Thyroid gland (tissue), 4 donors: ENCODE measurements at places on chromosomes 2 and 18. TPM values are rescaled to one million over a fixed set of nuclear protein-coding genes. Genes with fewer than 3 reads are reported as not detected.

DNA sequence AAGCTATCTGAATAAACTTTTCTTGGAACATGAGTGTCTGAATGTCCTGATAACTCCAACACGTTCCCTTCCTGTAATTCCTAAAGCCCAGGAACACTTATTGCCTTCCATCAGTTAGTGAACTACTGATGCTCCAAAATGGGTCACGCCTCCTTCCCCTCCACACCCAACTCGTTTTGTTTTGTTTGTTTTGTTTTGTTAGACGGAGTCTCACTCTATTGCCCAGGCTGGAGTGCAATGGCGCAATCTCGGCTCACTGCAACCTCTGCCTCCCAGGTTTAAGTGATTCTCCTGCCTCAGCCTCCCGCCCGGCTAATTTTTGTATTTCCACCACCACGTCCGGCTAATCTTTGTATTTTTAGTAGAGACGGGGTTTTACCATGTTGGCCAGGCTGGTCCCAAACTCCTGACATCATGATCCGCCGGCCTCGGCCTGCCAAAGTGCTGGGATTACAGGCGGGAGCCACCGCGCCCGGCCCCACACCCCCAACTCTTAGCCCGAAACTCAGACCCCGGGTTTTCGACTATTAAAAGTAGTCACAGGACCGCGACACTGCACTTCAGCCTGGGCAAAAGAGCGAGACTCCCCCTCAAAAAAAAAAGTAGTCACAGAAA lies 774 bp downstream of the IER3IP1 start:
- peak; percentile 38 for DNase-seq

WDR35 gene
- 18.3 TPM for total RNA-seq

DNA sequence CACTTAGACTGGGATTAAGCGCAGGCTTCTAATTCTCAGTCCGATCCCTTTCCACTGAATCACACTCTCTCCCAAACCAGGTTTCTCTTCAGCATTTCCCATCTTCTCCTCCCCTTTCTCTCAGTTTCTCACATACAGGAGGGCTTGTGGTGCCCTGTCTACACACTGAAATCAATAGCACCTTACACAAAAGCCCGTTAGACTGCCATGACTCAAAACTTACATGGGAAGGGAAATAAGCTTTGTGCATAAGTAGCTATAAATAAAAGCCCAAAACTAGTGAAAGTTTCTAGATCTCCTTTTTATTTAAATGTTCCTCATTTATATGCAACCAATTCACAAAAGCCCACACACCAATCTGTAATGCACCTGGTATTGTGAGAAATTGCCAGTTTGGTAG lies 318.4 kb downstream of the TXNL1 start:
- no peak for DNase-seq

- DNase-seq: no peak
Measured at GRCh38 chr2:205723179-205723578, 40.9 kb downstream of the NRP2 start.

DNA sequence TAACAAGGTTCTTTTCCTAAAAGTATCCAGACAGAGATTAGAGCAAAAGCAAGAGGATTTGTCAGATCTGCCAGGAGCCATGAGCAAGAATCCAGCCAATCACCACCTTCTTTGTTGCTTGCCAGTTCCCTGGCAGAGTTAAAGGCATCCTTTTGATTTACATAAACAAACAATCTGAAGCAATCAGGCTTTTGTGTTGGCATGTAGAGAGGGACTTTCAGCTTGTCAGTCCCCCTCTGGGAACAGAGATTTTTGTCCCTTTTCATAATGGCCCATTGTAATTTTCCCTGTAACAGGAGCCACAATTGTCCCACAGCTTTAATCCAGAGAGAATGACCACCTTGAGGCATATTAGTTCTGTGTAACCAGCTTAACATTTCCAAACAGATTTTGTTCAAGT lies at the start of gene ERMN:
Gene ERMN (minus strand): TSS at position 39 of the 400 bp plus-strand sequence. CDS start 182 bp downstream, outside the sequence.
- no peak for DNase-seq

GPC1 gene
- 35.5 TPM for total RNA-seq

DNA sequence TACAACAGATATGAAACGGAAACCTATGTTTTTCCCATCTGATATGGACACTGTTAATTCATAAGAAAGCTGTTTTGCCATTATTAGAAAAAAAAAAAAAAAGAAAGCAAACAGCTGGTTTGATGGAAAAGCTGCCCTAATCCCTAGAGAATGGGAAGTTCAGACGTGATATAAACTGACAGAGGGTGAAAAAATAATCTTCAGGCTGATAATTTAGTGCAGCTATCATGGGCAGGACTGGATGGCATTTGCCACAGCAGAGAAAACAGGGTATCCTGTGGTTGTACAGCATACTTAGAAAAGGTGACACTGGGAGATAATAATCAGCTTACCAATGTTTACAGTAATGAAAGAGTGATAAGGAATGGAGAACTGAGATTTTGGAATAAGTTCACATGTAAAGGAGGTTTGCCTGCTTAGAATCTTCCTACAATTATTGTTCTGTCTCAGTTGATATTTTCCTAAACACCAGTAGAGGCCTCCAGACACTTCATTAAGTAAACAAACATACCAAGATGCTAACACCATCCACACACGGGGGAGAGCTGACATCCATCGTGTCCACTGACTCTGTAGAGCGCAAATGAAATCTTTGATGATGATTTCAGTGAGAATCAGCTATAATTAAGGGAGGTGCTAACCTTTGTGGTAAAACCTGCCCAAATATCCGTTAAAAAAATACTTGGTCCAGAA lies 211.6 kb upstream of the MMADHC start:
- DNase-seq: no peak

- no peak for DNase-seq
Measured at GRCh38 chr2:20855456-20855855, 32.6 kb upstream of the LDAH start.

DNA sequence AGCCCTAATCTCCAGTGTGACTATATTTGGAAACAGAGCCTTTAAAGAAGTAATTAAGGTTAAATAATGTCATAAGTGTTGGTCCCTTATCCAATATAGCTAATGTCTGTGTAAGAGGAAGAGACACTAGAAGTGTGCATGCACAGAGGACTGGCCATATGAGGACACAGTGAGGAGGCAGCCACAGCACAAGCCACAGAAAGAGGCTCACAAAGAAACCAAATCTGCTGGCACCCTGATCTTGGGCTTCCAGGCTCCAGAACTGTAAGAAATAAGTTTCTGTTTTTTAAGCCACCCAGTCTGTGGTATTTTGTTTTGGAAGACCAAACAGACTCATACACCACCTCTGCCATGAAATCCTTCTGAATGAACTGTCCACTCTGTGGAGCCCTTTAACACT lies 186.4 kb upstream of the SLC39A10 start:
- no peak for DNase-seq

NETO1 gene
- 0.54 TPM for total RNA-seq

DNA sequence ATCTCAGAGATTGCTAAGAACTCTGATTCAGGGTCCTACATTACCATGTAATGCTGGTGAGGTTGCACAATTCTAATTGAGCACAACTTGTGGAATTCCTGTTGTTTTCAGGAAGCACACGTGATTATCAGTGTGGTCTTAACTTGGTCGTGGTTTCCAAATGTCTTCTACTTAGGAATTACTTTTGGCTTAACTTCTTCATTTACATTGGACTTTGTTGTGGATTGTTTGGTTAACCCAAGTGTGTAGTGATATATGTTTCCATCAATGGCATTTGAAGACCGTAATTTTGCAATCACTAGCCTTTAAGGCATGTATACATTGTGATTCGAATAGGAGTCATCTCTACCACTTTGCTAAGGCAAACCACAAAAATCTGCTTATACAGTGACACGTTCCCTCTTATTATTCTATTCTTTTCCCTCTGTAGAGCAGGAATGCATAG lies 373.3 kb downstream of the IRS1 start:
- no peak for DNase-seq

PAX3 gene
- total RNA-seq: not detected

GRCh38 chr2:59824314-59824713 lies 729.1 kb downstream of the BCL11A start:
- DNase-seq: no peak

- DNase-seq: no peak
Measured at GRCh38 chr2:42216694-42217093, 47.5 kb downstream of the EML4 start.

GRCh38 chr2:23452853-23453420 lies 68.0 kb downstream of the KLHL29 start:
- no peak for DNase-seq

SCG2 gene
- total RNA-seq: 5.2 TPM

DNA sequence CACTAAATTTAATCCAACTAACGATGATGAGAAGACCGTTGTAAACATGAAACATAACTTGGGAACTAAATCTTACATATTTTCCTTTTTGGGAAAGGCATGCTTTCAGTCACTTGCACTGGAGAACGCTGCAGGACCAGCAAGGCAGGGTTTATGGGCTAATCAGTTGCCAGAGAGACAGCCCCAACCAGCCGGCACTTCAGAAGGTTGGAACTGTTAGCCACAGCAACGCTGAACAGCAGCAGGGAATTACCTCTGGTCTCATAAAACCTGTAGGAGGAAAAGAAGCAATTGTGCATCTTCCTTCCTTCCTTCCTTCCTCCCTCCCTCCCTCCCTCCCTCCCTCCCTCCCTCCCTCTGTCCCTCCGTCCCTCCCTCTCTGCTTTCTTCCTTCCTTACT lies 33.9 kb upstream of the SIX2 start:
- no peak for DNase-seq

- no peak for DNase-seq
Measured at GRCh38 chr2:228377533-228377932, 196.0 kb upstream of the SPHKAP start.

GRCh38 chr2:20635113-20635510 lies 15.8 kb downstream of the HS1BP3 start:
- DNase-seq: peak; percentile 11

DSG1 gene
- total RNA-seq: not detected

DYSF gene
- 14.7 TPM for total RNA-seq

LINC00305 gene
- total RNA-seq: not detected

MMADHC gene
- total RNA-seq: 92.6 TPM

- DNase-seq: no peak
Measured at GRCh38 chr2:169822785-169823392, 1.8 kb downstream of the METTL5 start.

DNA sequence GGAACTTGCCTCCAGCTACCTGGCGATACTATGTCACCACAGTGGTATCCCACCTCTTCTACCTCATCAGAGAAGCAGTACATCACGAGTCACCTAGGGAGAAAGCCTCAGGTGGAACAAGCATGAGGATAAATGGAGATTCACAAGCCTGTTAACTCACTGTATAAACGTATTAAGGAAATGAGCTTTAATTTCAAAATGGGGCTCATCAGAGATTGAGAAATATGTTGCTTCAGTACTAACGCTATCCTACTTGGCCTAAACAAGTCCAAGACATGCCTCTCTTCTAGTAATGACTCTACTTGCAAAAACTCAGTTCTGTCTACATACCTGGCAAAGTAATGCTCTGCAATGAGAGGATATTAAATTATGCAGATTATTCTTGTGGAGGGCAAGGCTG lies 4.3 kb downstream of the SLC39A6 start:
- DNase-seq: no peak

GRCh38 chr2:21001225-21001946 lies 42.5 kb downstream of the APOB start:
- DNase-seq: no peak

DNA sequence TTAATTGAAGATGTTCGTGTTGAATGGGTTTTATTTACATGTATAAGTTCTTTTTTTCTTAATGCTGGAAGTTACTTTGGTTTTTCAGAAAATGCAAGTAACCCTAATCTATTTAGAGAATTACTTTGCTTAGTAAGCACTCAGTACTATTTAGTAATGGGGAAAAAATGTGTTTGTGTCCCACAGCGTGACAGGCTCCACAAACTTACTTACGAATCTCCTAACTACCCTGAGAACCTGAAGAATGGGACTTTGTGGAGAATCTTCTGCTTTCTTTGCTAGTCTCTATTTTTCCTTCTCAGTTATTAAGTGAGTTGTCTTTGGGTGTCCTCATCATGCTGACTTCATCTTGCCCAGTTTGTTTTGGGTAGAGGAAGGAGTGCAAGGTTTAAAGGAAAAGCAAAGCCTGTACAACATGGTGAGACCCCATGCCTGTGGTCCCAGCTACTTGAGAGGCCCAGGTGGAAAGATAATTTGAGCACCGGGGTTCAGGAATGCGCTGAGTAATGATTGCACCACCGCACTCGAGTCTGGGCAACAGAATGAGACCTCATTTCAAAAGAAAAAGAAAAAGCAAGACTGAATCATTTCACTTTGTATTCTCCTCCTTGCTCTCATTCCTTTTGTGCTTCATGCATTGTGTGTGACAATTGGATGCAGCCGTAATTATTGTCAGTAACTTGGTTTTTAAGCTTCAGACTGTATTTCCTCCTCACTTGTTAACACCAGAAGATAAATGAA lies 10.2 kb downstream of the NEDD4L start:
- DNase-seq: peak; percentile 26
